Left ventricle myocardium superior (tissue), 1 donor: ENCODE measurements at places on chromosomes 11 and 22. TPM values are rescaled to one million over a fixed set of nuclear protein-coding genes. Genes with fewer than 3 reads are reported as not detected.

TSPAN32 gene
- 19.9 TPM for total RNA-seq

IL18 gene
- total RNA-seq: 2.3 TPM

ST3GAL4 gene
- 45.4 TPM for total RNA-seq

UPK3A gene
- 0.25 TPM for total RNA-seq

SDHAF2 gene
- 32.6 TPM for total RNA-seq

BIRC3 gene
- total RNA-seq: 8.2 TPM

OR56A1 gene
- not detected for total RNA-seq

TREH gene
- not detected for total RNA-seq

RPS6KA4 gene
- 15.1 TPM for total RNA-seq

GGT5 gene
- total RNA-seq: 19.8 TPM

ART5 gene
- total RNA-seq: 4.6 TPM

SNX32 gene
- not detected for total RNA-seq

PIWIL4 gene
- total RNA-seq: 0.92 TPM
